Activated CD8-positive, alpha-beta T cell treated with anti-CD3 and anti-CD28 coated beads for 36 hours (primary cell): ENCODE measurements at places on chromosomes 2 and 18. TPM values are rescaled to one million over a fixed set of nuclear protein-coding genes. Genes with fewer than 3 reads are reported as not detected.

The MAP3K19 gene
- total RNA-seq, result not detected

The CNGA3 gene
- total RNA-seq, result not detected

The KYNU gene
- total RNA-seq, result not detected

DNA sequence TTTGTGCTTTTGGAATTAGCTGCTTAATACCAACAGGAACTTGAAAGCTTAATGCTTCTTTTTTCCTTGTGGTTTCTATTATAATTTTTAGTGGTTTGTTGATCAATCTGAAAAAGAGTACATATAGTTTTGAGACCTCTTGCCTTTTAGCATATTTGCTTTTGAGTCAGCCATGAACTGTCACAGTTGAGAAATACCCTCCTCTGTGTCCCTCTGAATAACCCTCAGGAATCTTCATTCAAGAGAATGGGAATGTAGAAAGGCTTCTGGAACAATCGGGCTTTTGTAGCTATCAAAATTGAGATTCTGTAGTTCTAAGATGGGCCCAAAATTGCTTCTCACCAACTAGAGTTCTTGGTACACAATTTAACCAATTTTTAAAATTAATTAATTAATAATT, 451.1 kb upstream of the TRIB2 start:
- no peaks in the 10 kb centered on the region for H3K36me3 ChIP-seq
- no peak for DNase-seq

- no peak for DNase-seq
- H3K36me3 ChIP-seq, result peaks cover 34% of the 10 kb centered on the region
- H3K27me3 ChIP-seq, result no peaks in the 10 kb centered on the region
- no peak overlapping the region for H3K27ac ChIP-seq
Measured at GRCh38 chr2:161358838-161359237, 50.6 kb downstream of the PSMD14 start.

DNA sequence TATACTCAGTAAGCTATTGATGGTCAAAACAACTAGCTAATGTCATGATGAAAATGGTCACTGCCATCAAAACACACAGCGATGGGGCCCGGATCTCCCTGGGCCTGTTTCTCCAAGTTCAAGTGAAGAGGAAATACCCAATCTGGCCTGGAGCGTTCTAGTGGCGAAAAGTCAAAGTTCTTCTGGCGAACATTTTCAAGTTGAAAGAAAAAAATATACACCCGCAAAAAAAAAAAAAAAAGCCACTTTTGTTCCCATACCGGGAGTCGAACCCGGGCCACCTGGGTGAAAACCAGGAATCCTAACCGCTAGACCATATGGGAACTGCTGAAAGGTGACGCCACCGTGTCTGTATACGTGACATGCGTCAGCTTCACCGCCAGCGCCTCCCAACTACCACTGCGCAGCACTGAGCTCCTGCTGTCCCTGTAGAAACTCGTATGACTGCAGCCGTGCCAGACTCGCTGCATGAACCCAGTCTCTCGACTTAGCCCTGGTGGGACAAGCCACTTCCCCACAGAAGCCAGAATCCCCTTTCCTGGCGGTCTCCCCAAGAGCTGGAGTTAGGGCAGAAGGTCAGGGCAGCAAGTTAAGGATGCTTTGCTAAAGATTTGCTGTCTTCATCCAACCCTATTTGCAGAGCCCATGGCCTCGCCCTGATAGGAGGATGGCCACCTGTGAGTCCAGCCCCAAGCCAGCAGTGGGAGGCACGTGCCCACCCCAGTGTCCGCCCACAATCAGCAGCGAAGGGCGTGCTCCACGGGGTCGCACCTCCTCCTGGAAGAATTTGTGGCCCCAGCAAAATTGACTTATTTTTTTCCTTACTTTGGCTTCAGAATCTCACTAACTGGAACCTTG, 5.6 kb upstream of the IMP4 start:
- DNase-seq, result peak; percentile 76
- H3K4me3 ChIP-seq, result peak overlapping the region; percentile 33
- H3K27me3 ChIP-seq, result peaks cover 3% of the 10 kb centered on the region
- peak overlapping the region; percentile 58 for H3K27ac ChIP-seq
- H3K36me3 ChIP-seq, result peaks cover 4% of the 10 kb centered on the region
- peaks cover 21% of the 10 kb centered on the region for H3K4me1 ChIP-seq

DNA sequence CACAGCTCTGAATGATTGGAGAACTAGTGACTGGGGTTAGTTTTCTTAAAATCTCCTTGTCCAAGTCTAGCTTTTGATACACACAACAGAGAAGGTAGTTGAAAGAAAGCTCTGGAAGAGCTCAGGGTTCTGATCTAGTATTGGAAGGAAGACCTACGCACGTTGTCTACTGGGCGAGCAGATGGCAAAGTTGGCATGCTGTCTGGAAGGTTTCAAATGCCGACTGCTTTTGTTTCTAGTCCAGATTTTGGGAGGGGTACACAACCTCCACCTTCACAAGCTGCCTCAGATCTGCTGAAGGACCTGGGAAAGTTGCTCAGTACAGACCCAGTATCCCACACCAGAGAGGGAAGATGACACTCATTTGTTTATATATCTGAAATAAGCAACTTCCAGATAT, 507.3 kb downstream of the RNF144A start:
- peaks cover 5% of the 10 kb centered on the region for H3K27me3 ChIP-seq
- no peak overlapping the region for H3K27ac ChIP-seq
- peaks cover 22% of the 10 kb centered on the region for H3K4me1 ChIP-seq

DNA sequence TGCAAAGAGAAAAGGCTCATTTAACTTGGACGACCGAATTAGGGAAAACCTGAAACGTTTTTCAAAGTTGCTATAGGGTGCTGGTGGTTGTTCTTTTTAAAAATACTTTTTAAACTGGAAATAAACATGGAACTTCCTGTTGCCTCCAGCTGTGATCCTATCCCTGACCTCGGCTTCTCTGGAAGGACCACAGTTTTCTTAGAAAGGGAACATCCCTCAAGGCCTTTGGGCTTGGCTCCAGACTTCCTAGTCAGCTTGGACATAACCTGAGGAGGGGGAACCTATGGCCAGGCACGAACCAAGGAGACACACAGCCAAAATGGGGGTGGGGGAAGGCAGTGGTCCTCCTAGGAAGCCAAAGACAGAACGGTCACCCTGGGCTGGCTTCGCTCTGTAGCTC, 57.7 kb downstream of the CENPO start:
- H3K27me3 ChIP-seq, result no peaks in the 10 kb centered on the region
- H3K36me3 ChIP-seq, result peaks cover 26% of the 10 kb centered on the region
- no peak overlapping the region for H3K27ac ChIP-seq
- H3K4me3 ChIP-seq, result no peak overlapping the region
- H3K4me1 ChIP-seq, result no peaks in the 10 kb centered on the region
- DNase-seq, result no peak

DNA sequence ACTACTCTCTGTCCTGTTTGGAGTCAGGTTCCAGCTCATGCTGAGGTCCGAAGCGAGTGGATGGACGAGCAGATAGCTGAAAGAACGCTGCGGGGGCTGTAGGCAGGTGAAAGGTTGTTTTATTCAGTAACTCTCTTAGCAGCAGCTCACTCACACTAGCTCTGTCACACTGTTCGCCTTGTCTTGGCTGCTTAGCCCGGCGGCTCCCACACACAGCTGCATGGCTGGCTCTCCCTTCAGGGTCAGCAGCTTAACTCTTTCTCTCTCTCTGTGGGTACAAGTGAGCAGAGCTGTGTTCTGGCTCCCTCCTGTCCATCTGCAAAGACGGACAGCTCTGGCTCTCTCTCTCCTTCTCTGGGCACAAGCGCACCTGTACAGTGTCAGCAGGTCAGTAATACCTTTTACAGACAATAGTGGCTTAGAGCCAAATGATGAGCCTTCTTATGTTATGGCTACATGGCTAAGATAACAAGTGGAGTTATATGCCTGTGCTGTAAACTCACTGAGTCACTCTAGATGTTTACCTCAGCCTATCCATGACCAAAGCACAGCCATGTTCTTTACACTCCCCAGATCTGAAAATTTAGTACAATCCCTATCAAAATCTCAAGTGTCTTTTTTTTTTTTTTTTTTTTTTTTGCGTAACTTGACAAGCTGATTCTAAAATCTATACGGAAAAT, 149.3 kb downstream of the GALNT1 start:
- peaks cover 2% of the 10 kb centered on the region for H3K27me3 ChIP-seq
- no peaks in the 10 kb centered on the region for H3K4me1 ChIP-seq
- no peak overlapping the region for H3K4me3 ChIP-seq
- DNase-seq, result no peak

The FSHR gene
- total RNA-seq, result not detected

GRCh38 chr2:102193074-102193473, 6.3 kb downstream of the IL1RL2 start:
- DNase-seq, result no peak
- peaks cover 10% of the 10 kb centered on the region for H3K27me3 ChIP-seq
- H3K36me3 ChIP-seq, result no peaks in the 10 kb centered on the region
- H3K4me1 ChIP-seq, result peaks cover 4% of the 10 kb centered on the region

The CRYBA2 gene
- total RNA-seq, result not detected

- no peaks in the 10 kb centered on the region for H3K4me1 ChIP-seq
- H3K4me3 ChIP-seq, result no peak overlapping the region
- no peaks in the 10 kb centered on the region for H3K36me3 ChIP-seq
- no peak for DNase-seq
Measured at GRCh38 chr18:71371951-71372605, 1083.2 kb downstream of the SOCS6 start.
